ENCODE measurements at places on chromosomes 2 and 18. TPM values are rescaled to one million over a fixed set of nuclear protein-coding genes. Genes with fewer than 3 reads are reported as not detected.

- peak overlapping the region; percentile 72 for H3K4me3 ChIP-seq
- no peaks in the 10 kb centered on the region for H3K36me3 ChIP-seq
Observed at GRCh38 chr2:108588070-108588668, 53.9 kb downstream of the LIMS1 start.

GRCh38 chr2:74566754-74567085 lies 12.2 kb downstream of the DOK1 start:
- H3K4me1 ChIP-seq = peaks cover 5% of the 10 kb centered on the region
- no peaks in the 10 kb centered on the region for H3K36me3 ChIP-seq
- H3K4me3 ChIP-seq = no peak overlapping the region
- no peaks in the 10 kb centered on the region for H3K27me3 ChIP-seq
- no peak for DNase-seq

- H3K4me3 ChIP-seq = no peak overlapping the region
- no peaks in the 10 kb centered on the region for H3K27me3 ChIP-seq
- DNase-seq = no peak
- peaks cover 28% of the 10 kb centered on the region for H3K36me3 ChIP-seq
- no peak overlapping the region for H3K27ac ChIP-seq
- peaks cover 17% of the 10 kb centered on the region for H3K4me1 ChIP-seq
Observed at GRCh38 chr2:240509667-240510512, 47.9 kb downstream of the ANKMY1 start.

DNA sequence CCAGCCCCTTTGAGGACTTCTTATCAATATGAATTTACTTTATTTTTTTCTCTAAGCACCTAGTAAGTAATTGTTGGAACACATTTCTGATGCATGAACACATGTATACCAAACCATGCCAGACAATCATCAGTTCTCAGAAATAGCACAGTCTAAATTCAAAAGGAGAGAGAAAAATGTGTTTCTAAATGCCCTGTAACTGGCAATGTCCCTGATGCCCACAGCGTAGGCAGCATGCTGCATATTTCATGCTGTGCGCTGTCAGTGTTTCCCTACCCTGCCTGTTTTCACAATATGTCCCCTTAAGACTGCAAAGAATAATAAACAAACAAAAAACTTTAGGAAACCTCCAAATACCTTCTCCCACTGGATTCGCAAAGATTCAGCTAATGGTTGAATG lies 881.0 kb upstream of the CHAC2 start:
- H3K27me3 ChIP-seq = no peaks in the 10 kb centered on the region
- H3K4me3 ChIP-seq = no peak overlapping the region
- no peaks in the 10 kb centered on the region for H3K4me1 ChIP-seq
- H3K36me3 ChIP-seq = no peaks in the 10 kb centered on the region
- no peak for DNase-seq

DNA sequence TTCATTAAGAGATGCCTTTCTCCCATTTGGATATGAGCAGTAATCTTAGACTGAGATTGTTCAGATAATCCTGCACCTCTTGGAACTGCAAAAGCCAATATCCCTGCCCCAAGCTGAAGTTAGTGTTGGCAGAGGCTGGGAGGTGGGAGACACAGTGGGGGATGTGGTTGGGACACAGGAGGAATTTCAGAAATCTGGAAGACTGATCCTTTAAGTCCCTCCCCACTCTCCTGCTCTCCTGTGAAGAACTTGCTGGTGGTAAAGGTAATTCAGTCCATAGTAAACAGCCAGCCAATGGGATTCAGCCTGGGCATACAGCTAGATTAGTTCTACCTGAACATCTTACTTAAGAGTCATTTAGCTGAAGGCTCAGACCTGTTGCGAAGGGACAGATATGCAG lies 50.0 kb upstream of the TMEM178A start:
- H3K4me3 ChIP-seq = no peak overlapping the region
- DNase-seq = no peak
- H3K27ac ChIP-seq = no peak overlapping the region
- H3K27me3 ChIP-seq = peaks cover 13% of the 10 kb centered on the region
- H3K36me3 ChIP-seq = no peaks in the 10 kb centered on the region

DNA sequence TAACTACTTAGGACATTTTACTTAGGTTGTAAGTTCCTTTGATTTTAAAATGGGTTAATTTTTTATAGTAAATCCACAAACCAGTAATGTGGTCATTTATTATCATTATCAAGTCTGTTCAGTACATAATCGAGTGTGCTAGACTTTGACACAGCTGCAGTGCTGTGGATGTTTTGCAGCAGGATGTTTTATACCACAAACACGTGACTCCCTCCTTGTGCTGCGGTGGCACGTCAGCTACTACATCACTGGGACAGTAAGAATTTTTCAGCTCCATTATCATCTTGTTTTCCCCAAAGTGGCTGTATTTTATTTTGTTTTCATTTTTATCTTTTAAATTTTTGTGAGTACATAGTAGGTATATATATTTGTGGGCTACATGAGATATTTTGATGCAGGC lies 70.0 kb downstream of the ATP9B start:
- no peak for DNase-seq
- peaks cover 46% of the 10 kb centered on the region for H3K36me3 ChIP-seq
- no peak overlapping the region for H3K4me3 ChIP-seq
- H3K27ac ChIP-seq = no peak overlapping the region

GRCh38 chr2:33133454-33133952 lies 186.8 kb downstream of the LTBP1 start:
- H3K27ac ChIP-seq = no peak overlapping the region
- no peaks in the 10 kb centered on the region for H3K27me3 ChIP-seq
- H3K4me1 ChIP-seq = no peaks in the 10 kb centered on the region
- H3K36me3 ChIP-seq = no peaks in the 10 kb centered on the region

- DNase-seq = no peak
- H3K27ac ChIP-seq = no peak overlapping the region
- H3K27me3 ChIP-seq = peaks cover 10% of the 10 kb centered on the region
- H3K4me3 ChIP-seq = no peak overlapping the region
- H3K4me1 ChIP-seq = peaks cover 9% of the 10 kb centered on the region
Observed at GRCh38 chr2:36444216-36444936, 88.8 kb downstream of the CRIM1 start.

- peak overlapping the region; percentile 4 for H3K27ac ChIP-seq
- DNase-seq = no peak
- no peak overlapping the region for H3K4me3 ChIP-seq
Observed at GRCh38 chr18:35573531-35573930, 8.0 kb upstream of the GALNT1 start.

- H3K36me3 ChIP-seq = no peaks in the 10 kb centered on the region
- no peak for DNase-seq
- H3K4me1 ChIP-seq = no peaks in the 10 kb centered on the region
- H3K27me3 ChIP-seq = peaks cover 1% of the 10 kb centered on the region
Observed at GRCh38 chr18:54023471-54023870, 201.0 kb downstream of the MBD2 start.

DNA sequence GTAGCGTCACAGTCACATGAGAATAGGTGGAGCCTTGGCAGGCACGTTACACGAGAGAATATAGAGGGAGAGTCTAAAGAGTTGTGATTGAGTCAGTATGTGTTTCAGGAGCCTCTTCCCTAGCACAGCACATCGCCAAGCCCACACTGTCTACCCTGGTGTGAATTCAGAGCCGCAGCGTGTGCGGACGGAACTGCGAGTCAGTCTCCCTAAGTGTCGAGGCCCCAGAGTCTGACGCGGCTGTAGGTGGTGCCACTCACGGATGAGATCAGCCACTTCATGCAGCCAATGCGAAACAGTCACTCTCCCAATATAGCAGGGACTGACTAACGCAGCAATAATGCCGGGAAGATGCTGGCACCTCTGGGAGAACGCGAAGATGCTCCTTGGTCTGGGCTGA lies 587.3 kb upstream of the ID2 start:
- no peak overlapping the region for H3K4me3 ChIP-seq
- no peak overlapping the region for H3K27ac ChIP-seq
- H3K4me1 ChIP-seq = no peaks in the 10 kb centered on the region
- no peak for DNase-seq
- no peaks in the 10 kb centered on the region for H3K27me3 ChIP-seq
- H3K36me3 ChIP-seq = no peaks in the 10 kb centered on the region

GRCh38 chr2:228181098-228182019 lies at the start of gene SPHKAP:
Gene SPHKAP (minus strand): TSS chr2:228181687. CDS start chr2:228181598, 89 bp downstream.
- H3K36me3 ChIP-seq = no peaks in the 10 kb centered on the region
- no peak within 1 kb of the TSS for H3K27ac ChIP-seq
- H3K4me3 ChIP-seq = no peak within 1 kb of the TSS
- no peak for DNase-seq
- H3K4me1 ChIP-seq = no peaks in the 10 kb centered on the region

GRCh38 chr2:170177950-170178781 lies at the start of gene MYO3B:
Gene MYO3B (plus strand): TSS chr2:170178147. CDS start chr2:170178288, 141 bp downstream.
- H3K27ac ChIP-seq = no peak within 1 kb of the TSS
- H3K36me3 ChIP-seq = no peaks in the 10 kb centered on the region
- H3K27me3 ChIP-seq = no peaks in the 10 kb centered on the region
- H3K4me1 ChIP-seq = no peaks in the 10 kb centered on the region
- no peak for DNase-seq
- no peak within 1 kb of the TSS for H3K4me3 ChIP-seq

- DNase-seq = no peak
- H3K27me3 ChIP-seq = no peaks in the 10 kb centered on the region
Observed at GRCh38 chr2:190695739-190696138, 46.9 kb downstream of the NAB1 start.

- H3K27me3 ChIP-seq = peaks cover 18% of the 10 kb centered on the region
- H3K4me1 ChIP-seq = no peaks in the 10 kb centered on the region
- DNase-seq = no peak
- H3K36me3 ChIP-seq = no peaks in the 10 kb centered on the region
Observed at GRCh38 chr18:388200-388599, 112.3 kb downstream of the COLEC12 start.

- H3K27ac ChIP-seq = no peak overlapping the region
- DNase-seq = peak; percentile 23
- peaks cover 2% of the 10 kb centered on the region for H3K4me1 ChIP-seq
- H3K27me3 ChIP-seq = peaks cover 5% of the 10 kb centered on the region
- H3K36me3 ChIP-seq = no peaks in the 10 kb centered on the region
Observed at GRCh38 chr18:25921677-25922421, 168.6 kb downstream of the SS18 start.

- no peak overlapping the region for H3K27ac ChIP-seq
- no peak for DNase-seq
- peaks cover 6% of the 10 kb centered on the region for H3K27me3 ChIP-seq
- no peaks in the 10 kb centered on the region for H3K4me1 ChIP-seq
- no peak overlapping the region for H3K4me3 ChIP-seq
Observed at GRCh38 chr2:204199357-204199756, 262.8 kb downstream of the ICOS start.

DNA sequence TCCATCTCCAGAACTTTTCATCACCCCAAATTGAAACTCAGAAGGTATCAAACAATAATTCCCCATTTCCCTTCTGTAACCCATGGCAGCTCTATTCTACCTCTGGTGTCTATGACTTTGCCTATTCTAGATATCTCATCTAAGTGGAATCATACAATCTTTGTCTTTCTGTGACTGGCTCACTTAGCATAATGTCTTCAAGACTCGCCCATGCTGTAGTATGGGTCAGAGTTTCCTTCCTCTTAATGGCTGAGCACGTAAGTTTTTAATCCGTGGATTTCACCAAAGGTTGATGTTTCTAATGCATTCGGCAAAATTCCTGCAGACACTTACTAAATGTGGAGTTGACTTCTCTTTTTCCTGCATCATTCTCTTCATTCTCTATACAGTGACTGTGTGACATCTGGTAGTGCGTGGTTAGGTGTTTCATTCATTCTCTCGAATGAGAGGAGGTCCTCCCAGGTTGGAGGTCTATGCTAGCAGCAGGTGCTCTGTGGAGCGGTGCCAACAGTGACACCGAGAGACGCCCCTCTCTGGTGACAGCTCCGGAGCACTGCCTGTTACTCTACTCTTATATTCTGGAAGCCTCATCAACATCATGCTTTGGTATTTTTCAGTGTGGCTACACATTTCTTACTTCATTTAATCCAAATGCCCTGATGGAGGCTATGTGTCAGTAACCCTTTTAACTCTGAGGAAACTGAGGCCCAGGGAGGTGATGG lies 50.1 kb downstream of the ATOH8 start:
- peaks cover 2% of the 10 kb centered on the region for H3K4me1 ChIP-seq
- H3K27me3 ChIP-seq = peaks cover 26% of the 10 kb centered on the region
- H3K27ac ChIP-seq = no peak overlapping the region
- DNase-seq = no peak
- H3K36me3 ChIP-seq = no peaks in the 10 kb centered on the region

- no peaks in the 10 kb centered on the region for H3K27me3 ChIP-seq
- no peak overlapping the region for H3K27ac ChIP-seq
- H3K4me1 ChIP-seq = peaks cover 17% of the 10 kb centered on the region
Observed at GRCh38 chr2:200471928-200472645, 37.8 kb downstream of the KCTD18 start.

DNA sequence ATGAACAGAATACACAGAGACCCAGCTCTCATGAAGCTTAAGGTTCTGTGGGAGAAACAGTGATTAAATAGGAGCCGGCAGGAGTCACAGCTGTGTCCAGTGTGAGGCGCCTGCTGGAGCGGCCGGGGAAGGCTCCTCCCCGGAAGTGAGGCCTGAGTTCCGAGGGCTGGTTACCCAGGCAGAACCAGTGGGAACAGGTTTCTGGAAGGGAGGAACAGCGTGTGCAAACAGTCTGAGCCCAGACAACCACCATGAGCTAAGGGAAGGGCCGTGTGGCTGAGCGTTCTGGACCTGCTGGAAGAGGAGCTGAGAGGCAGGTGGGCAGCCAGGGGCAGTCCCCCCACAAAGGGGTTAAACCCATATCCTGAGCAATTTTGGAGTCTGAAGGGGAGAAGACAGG lies 26.0 kb upstream of the NPAS2 start:
- peaks cover 20% of the 10 kb centered on the region for H3K27me3 ChIP-seq
- no peak for DNase-seq
- H3K4me1 ChIP-seq = no peaks in the 10 kb centered on the region
- H3K36me3 ChIP-seq = no peaks in the 10 kb centered on the region

- H3K4me3 ChIP-seq = no peak overlapping the region
- peak; percentile 16 for DNase-seq
- no peak overlapping the region for H3K27ac ChIP-seq
- peaks cover 4% of the 10 kb centered on the region for H3K4me1 ChIP-seq
Observed at GRCh38 chr18:50218432-50219197, 23.7 kb upstream of the MYO5B start.

- no peak for DNase-seq
- no peaks in the 10 kb centered on the region for H3K36me3 ChIP-seq
- H3K4me1 ChIP-seq = peaks cover 4% of the 10 kb centered on the region
- no peak overlapping the region for H3K4me3 ChIP-seq
- no peak overlapping the region for H3K27ac ChIP-seq
Observed at GRCh38 chr2:172480301-172481218, 53.2 kb downstream of the ITGA6 start.

DNA sequence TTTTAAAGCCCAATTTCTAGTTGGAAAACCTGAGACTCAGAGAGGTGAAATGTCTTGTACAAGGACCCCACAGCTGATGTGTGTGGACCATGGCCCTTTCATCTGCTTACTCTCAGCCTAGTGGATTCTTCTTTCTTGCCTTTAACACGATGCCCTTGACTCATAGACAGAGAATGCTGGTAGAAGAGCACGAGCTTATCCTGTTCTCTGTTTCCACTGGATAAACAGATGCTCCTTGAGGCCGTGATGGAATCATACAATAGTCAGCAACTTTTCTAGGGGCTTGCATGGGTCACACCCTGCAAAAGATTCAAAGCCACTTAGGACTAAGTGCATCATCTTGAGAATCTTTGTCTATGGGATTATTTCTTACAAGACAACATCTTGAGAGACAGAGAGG lies 50.9 kb downstream of the MYCN start:
- no peaks in the 10 kb centered on the region for H3K36me3 ChIP-seq
- H3K27me3 ChIP-seq = no peaks in the 10 kb centered on the region
- H3K4me1 ChIP-seq = no peaks in the 10 kb centered on the region
- H3K27ac ChIP-seq = no peak overlapping the region
- no peak overlapping the region for H3K4me3 ChIP-seq
- no peak for DNase-seq

RAPGEF4 gene
- 0.17 TPM for total RNA-seq

DUSP11 gene
- 25.6 TPM for total RNA-seq

ABCG8 gene
- total RNA-seq = not detected

ANTXR1 gene
- not detected for total RNA-seq

CFAP210 gene
- total RNA-seq = not detected

LIMS2 gene
- total RNA-seq = 5.3 TPM

ALPP gene
- total RNA-seq = not detected

C2orf80 gene
- total RNA-seq = not detected

RFTN2 gene
- not detected for total RNA-seq

PIGN gene
- 26.4 TPM for total RNA-seq
